ENCODE measurements at places on chromosomes 2 and 18.
A peak's percentile ranks its signal among the peaks of the same experiment; 100 is the strongest.

- peak; percentile 19 for DNase-seq
Measured at GRCh38 chr2:234491281-234491680, 5.6 kb downstream of the ARL4C start.

DNA sequence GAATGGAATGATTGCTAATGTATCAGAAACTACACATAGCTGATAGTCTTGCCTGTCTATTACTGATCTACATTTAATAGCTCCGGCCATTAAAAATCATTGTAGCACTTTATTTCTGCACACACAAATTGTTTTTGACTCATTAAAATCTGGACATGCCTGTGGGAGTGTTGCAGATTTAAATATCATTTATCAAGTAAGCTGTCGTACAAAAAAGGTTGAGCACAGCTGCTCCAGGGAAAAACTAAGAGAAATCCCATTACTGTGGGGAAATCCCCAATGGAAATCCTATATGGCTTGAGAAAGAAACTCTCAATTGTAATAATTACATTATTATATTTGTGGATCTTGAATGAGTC, 99.6 kb upstream of the CERS6 start:
- DNase-seq = no peak

DNA sequence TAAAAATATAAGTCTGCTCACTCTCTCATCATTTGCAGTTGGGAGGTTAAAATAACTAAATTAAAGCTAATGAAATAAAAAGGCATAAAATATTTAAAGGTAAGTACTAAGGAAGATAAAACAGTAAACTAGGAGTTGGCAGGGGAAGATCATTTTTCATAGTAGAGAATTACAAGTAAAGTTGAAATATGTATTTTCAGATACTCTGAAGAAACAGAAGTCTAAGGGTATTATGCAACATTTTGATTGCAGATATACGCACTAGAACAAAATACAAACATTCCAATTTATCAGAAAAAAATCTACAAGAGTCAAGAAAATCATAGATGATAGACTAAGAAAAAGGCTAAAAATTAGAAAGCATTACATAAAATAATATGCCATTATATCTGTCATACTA, 167.6 kb upstream of the CTAGE1 start:
- DNase-seq = no peak

GRCh38 chr2:139218181-139218580, 438.0 kb upstream of the NXPH2 start:
- DNase-seq = no peak

- no peak for DNase-seq
Measured at GRCh38 chr18:2441544-2441943, 129.8 kb downstream of the METTL4 start.

GRCh38 chr2:218877331-218877730, 3.3 kb upstream of the WNT10A start:
- DNase-seq = no peak

- no peak for DNase-seq
Measured at GRCh38 chr2:13193900-13194299, 477.2 kb downstream of the TRIB2 start.

DNA sequence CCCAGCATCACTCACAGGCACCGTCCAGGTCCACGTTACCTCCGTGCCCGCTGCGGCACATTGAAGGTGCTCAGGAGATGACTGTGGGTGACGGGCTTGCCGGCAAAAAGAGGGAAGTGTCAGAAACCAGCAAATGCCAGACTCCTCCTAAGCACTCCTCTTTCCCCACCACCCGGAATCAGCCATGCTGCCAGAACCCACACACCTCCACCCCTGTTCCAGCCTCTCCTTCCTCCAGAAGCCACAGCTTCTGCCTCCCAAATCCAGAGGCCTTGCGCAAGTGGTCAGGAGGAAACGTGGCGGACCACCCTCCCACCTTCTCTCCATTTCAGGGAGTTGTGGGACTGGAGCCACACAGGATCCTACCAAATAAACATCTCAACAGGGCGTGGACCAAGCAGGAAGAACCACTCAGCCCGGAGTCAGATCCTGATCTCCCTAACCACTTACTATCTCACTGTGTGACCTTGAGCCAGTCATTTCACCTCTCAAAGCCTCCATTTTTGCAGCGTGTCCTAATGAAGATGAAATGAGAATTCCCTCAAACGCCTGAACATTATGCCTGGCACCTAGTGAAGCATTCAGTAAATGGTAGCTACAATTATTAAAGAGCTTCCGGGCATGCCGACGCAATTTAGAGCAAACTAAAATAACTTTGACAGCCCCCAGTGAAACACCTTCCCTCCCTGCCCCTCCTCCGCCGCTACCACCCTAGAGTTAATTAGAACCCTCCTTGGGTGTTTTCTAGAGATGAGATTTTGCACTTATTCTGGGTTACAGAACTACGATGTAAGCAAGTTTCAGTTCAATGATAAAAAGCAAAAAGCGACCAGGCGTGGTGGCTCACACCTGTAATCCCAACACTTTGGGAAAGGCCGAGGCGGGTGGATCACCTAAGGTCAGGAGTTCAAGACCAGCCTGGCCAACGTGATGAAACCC, 32.9 kb downstream of the SMAD7 start:
- no peak for DNase-seq

- DNase-seq = no peak
Measured at GRCh38 chr2:17545680-17546613, 5.5 kb downstream of the VSNL1 start.

DNA sequence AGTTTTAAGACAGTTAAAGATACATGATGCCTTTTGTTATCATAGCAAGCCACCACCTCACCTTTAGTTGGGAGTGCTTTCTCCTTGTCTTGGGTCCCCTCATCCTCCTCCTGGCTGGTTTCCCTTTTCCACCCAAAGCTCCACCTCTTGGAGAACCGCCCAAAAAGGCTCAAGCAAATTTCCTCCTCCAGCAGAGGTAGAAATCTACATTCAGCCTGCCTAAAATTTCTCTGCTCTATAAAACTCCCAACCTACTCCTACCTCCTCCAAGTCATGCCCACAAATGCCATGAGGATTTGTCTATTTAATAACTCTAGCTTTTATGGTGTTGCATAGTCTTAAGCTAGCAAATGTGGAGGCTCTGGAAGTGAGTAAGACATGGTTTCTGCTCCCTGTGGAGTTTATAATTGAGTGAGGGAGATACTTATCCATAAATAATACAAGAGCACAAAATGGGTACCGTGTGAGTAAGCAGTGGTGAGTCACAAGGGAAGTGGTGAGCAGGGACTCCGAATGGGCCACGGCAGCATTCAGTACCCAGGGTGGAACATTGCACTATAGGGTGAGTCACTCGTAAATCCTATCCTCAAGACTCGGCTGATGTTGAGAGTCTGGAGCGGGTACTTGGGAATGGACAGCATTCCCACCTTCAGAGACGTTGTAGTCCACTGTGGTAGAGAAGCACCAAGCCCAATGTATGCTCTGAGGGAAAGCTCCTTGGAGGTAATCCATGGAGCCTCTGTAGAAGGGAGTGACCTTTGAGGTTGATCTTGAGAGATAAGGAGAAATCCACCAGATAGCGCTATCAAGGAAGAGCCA, 146.3 kb downstream of the RTN4 start:
- no peak for DNase-seq

DNA sequence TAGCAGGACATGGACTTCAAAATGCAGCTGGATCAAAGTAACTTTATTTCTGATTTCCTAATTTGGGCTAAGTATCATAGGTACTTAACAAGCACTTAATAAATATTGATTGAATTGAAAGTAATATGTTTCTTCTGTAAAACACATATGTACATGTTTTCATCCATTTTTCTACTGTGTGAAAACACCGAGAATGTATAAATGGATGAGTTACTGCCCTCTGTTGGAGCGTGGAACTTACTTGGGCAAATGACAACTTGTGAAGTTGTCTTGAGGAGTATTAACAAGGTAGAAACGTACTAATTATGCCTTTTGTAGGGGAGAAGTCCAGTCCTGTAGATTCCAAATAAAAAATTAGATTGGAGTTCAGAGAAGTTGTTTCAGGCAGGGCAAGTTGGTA, 87.2 kb downstream of the PHLPP1 start:
- DNase-seq = no peak

DNA sequence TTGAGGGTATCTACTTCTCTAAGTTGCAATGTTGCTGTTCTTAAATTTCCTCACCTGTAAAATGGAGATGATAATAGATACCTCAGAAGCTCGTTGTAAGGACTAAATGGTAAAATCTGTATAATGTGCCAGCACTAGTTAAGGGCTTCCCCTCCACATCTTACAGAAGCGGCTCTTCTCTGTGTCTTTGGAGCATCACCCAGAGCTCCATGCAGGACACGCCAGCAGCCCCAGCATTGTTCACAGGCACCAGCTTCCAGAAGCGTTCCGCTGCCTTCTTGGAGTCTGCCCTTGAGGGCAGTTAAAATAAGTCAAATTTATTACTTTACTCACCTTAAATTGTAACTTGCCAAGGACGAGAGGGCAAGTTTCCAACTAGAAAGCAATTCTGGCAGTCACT, 5.8 kb downstream of the DCDC2C start:
- DNase-seq = no peak

- DNase-seq = no peak
Measured at GRCh38 chr18:34494359-34494696, 215.8 kb upstream of the DTNA start.

DNA sequence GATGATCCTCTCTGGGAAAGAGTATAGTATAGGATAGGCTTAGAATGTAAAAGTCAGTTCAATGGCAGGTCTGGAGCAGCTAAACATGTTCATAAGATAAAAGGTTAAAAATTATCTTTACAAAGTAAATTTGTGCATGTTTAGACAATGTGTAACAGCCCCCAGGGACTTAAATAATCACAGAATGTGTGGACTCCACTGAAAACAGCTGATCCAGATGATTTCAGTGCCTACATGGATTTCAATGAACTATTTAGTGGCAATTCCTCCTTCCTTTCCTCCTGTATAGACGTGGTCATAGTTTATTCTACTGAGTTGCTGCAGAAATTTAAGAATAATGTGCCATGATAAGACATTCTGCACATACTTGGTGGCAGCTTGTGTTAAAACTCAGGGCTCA, 42.9 kb downstream of the ARHGEF33 start:
- DNase-seq = no peak

All from naive thymus-derived CD4-positive, alpha-beta T cell (primary cell).